IPS DF 6.9 (cell line): ENCODE measurements at places on chromosomes 12 and 14.

DNA sequence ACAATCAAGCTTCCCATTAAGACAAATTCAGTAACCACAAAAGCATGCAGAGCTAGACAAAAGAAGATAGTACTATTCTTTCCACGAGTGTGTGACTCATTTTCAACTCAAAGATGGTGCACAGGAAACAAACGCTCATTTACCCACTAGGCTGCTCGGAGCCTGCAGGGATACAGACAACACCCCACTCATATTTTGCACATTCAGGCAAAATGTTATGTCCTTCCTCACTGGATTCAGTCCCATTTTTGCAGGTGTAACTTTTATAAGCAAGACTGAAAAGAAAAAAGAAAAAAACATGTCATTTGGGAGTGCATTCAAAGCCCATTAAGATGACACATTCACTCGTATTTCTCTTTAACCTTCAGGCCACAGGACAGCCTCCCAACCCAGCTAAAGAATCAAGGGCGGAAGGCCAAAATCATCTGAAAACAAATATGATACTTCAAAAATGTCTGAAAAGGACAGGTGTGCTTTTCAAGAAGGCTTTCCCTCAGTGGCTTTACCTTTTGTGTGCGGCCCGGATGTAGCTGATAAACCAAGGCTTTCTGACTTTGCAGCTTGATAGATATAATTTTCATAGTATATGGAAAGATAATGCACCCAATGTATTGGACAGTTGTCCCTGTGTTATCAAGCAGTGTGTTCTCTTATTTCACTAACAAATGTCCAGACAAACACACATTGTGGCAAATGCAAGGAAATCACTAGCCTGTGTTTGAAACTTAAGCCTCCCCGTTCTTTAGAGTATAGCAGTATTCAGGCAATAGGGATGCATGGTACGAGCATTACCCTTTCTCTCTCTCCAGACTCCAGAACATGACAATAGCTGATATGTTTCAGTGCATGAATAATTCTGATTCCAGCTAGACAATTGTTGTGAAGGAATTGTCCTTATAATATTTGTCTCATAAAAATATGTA is 147.8 kb upstream of the KRR1 start:
- DNase-seq, result no peak

GRCh38 chr12:108770269-108770829 is 39.0 kb upstream of the CORO1C start:
- DNase-seq, result no peak

DNA sequence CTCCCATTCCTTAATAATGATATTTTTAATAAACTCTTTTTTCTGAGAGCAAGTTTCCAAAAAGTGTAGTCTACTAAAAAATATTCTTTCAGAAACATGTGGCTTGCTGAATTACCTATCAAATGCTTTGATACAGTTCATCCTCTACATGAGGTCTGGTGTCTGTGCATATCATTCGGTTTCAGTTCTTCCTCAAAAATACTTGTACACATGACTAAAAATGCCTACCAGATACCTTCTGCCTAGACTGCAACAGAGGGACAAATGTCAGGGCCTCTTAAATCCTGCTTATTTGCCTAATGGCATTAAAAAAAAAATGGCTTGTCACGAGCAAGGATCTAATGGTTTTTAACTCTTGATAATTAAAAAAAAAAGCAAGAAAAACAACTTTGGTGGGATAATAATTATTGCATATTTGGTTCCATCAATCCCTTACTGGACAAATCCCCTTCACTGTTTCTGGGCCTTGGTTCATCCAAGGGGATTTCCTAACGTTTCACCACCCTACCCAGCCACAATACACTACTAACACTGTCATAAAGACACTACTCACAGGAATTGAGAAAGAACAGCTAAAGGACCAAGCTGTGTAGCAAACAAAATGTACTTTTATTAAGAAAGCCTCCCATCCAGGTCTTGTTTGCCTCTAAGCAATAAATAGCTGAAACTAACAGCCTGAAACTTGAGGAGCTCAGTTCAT is 45.7 kb downstream of the PARP11 start:
- DNase-seq, result no peak

DNA sequence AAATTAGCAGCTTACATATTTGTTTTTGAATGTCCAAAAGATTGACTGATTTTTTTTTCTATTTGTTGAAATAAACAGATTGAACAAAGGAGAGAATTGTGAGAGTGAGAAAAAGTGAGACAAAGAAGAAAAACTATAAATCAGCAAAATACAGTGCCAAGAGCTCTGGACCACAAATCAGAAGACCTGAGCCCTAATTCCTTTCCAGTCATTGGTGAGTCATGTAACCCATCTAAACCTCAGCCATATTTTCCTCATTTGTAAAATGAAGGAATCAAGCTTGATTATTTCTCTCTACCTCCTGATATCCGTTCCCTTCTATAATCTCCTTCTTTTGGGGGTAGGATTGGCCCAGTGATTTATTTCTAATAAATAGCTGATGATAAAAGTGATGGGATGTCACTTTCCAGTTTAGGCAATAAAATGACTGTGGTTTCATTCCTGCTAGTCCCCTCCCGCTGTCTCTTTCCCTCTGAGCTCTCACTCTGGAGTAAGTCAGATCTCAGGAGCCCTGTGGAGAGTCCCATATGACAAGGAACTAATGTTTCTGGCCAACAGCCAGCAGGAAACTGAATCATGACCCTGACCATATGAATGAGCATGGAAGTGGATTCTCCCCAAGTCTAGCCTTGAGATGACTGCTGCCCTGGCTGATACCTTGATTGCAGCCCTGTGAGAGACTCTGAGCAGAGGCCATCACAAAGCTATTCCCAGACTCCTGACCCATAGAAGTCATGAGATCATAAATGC is 218.9 kb downstream of the ACSS3 start:
- DNase-seq, result no peak

- no peak for DNase-seq
These were observed 11.9 kb downstream of the NT5DC3 start for GRCh38 chr12:103829092-103829491.

GRCh38 chr14:63853831-63854293 is 1.1 kb downstream of the SYNE2 start:
- DNase-seq, result no peak

DNA sequence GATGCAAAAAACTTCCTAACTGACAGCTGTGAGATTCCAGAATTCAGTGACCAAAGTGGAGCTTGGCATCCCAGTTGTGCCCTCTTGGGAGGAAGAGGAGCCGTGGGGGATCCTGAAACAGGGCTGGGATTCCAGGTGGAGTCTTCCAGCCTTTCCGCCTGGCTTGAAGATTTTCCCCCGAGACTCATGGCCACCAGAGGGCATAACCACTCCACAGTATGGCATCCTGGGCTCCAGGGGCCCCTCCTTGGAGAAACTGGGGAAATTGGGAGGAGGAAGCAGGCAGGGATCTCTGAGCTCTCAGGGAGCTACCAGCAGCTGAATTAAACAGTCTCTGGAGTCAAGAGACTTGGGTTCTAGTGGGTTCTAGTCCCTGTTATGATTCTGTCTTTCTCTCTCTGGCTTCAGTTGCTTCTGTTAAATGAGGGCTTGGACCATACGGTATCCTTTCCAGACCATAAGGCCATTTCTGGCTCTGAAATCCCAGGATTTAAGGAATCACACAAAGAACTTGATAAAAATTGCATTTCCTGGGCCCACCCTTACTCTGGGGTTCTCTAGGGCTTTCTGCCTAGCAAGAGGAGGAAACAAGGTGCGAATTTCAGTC is 2.6 kb upstream of the TAMALIN start:
- DNase-seq, result no peak

- no peak for DNase-seq
These were observed 37.3 kb downstream of the KCNA5 start for GRCh38 chr12:5081016-5081415.
